ENCODE measurements at places on chromosomes 16 and 17.

GRCh38 chr16:80591071-80591915 lies 50.5 kb downstream of the DYNLRB2 start:
- no peak for DNase-seq

- no peak for DNase-seq
Measured at GRCh38 chr16:67349172-67349571, 22.6 kb downstream of the LRRC36 start.

GRCh38 chr17:61805399-61805798 lies 57.9 kb downstream of the BRIP1 start:
- DNase-seq: no peak

DNA sequence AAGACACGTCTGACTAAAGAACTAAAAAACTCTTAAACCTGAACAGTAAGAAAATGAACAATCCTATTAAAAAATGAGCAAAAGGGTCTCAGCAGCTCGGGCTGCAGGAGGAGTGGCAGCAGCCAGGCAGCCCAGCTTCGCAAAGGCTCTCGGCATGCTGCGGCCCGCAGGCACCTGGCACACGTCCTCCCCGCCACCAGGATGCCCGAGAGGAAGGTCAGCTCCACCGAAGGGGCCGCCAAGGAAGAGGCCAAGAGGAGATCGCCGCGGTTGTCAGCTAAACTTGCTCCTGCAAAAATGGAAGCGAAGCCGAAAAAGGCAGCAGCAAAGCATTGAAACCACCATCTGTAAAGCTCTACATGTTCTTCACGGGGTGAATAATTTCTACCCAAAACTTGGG lies 173.5 kb downstream of the BCAS3 start:
- no peak for DNase-seq

DNA sequence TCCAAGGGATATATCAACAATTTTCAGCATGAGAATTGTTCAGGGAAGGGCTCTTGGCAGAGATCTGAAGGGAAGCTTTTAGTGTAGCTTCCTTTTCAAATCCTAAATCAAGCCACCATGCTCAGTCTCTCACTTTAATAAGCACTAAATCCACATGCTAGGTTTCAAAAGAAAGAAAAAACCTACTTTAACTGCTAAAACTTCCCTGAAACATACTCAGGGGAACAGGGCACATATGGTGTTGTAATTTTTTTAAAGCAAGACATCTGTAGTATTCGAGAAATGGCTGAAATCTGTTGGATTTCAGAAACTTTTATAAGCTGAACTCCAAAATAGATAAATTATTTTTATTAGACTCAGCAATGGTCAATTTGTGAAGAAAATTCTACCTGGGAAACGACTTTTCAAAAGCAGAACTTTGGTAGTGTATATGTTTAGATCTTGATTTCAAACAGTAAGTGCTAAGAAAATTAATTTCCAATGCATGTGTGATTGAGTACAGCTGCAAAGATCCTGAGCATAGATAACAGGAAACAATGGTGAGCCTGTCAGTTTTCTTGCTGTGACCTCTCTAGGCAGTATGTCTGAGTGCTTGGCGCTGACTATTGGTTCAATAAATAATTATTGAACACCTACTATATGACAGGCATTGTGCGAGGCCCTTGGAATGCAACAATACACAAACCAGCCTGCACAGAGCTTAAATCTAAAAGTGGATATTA lies 804.5 kb upstream of the SOX9 start:
- no peak for DNase-seq

- DNase-seq: no peak
Measured at GRCh38 chr17:54744750-54745149, 155.9 kb upstream of the TOM1L1 start.
